ENCODE measurements at places on chromosomes 1 and 21.

DNA sequence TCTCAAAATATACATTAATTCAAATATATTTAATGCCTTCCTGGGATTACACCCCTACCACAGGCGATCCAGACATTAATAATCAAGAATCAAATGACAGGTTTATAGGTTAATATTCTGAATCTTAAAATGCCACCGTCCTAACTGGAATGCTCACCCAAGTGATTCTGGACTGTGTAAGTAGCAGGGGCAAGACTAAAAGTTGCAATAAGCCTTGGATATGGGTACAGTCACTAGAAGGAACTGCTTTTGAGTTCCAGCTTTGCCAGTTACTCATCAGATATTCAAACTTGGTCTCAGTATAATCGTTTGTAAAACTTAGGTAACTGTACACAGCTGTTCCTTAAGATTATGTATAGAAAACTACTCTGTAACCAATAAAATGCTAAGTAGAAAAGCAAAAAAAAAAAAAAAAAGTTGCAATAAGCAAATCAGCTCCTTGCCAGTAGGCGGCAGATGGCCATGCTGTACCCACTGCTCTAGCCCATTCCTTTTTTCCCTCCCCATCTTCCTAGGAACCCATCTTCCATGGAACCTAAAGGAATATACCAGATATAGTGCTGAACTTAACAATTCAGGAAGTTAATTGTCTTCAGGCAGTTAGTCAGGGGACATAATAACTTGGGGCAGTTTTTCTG, 10.5 kb downstream of the RO60 start:
- DNase-seq: no peak

DNA sequence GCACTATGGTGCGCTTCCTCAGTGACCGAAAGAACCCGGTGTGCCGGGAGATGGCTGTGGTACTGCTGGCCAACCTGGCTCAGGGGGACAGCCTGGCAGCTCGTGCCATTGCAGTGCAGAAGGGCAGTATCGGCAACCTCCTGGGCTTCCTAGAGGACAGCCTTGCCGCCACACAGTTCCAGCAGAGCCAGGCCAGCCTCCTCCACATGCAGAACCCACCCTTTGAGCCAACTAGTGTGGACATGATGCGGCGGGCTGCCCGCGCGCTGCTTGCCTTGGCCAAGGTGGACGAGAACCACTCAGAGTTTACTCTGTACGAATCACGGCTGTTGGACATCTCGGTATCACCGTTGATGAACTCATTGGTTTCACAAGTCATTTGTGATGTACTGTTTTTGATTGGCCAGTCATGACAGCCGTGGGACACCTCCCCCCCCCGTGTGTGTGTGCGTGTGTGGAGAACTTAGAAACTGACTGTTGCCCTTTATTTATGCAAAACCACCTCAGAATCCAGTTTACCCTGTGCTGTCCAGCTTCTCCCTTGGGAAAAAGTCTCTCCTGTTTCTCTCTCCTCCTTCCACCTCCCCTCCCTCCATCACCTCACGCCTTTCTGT, 7.3 kb upstream of the PIGV start:
- DNase-seq: no peak

GRCh38 chr1:6596886-6597776, 5.5 kb downstream of the KLHL21 start:
- no peak for DNase-seq

DNA sequence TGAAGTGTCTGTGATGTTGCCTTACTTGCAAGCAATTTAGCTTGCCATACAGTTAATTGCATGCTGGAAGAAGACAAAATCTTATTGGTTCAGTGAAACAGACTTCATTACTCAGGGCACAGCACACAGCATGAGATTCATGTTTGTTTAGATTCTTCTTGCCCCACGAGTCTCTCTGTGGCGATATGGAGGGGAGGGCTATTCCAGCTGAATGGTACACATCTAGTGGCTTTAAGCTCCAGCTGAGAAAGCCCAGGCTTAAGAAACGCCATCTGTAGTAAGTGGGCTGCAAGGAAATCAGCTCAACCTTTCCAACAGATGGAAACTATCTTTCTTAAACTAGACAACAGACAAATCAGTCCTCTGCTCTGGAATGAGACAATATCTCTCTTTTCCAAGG, 1022.0 kb downstream of the NCAM2 start:
- no peak for DNase-seq

DNA sequence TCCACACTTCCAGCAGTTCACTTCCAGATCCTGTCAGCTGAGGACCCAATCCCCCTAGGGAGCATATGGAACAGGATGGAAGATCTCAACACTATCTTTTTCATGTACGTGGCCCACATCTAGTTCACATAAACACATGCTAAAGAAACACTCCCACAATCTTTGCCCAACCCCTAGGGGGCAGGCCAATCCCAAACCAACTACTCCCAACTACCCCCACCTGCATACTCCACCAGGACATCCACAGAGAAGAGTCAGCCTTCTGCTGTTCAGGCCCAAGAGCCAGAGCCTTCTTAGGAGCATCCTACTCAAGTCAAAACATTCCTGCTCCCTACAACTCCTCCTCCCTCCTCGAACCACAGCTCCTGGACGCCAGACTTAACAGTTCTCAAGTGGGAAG, 5.6 kb upstream of the SLC5A9 start:
- DNase-seq: no peak

DNA sequence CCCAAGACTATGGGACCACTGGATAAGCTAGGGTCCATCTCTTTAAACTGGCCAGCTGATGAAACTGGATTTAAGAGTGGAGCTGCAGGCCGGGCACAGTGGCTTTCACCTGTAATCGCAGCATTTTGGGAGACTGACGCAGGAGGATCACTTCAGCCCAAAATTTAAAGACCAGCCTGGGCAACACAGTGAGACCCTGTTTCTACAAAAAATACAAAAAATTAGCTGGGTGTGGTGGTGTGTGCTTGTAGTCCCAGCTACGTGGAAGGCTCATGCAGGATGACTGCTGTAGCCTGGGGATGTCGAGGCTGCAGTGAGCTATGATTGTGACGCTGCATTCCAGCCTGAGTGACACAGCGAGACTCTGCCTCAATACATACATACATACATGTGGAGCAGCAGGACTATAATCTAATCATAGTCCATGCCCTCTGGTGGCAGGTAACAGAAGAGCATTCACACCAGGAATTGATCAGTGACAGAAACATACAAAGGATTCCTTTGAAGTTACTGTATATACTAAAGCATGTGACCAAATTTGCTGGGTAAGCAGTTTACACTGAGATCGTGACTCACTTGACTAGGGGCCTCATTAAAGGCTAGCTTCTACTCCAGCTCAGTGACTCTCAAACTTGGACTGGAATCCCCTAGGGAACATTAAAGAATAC, 101.5 kb upstream of the SLFNL1 start:
- peak; percentile 63 for DNase-seq

GRCh38 chr1:227731696-227732585, 3.2 kb downstream of the JMJD4 start:
- no peak for DNase-seq

DNA sequence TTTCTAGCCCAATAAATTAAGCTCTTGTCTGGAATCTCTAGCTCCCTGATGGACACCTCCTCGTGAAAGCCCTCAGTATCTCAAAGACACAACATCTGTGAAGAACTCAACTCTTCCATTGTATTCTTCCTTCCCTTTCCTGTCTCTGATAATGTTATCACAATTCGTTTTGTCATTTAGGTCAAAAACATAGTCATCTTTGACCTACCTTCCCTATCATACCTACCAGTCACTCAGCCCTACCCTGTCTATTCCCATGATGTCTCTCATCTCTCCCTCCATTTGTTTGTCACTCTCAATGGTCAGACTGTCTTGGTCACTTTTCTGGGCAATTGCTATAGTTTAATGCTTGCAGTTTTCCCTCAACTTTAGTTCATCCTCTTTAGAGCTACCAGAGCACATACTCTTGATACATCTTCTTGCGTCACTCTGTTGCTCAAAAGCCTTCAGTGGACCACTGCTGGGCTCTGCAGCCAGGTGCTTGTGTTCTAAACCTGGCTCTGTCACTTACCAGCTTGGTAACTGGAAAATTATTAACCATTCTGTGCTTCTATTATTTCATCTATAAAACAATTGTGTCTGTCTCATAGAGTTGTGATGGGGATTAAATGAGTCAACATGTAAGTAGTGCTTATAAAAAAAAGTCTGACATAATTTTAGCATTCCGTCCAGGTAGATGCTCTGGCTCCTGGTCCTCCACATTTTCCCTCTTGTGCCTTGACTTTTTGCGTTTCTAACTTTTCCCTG, 39.6 kb downstream of the DDR2 start:
- no peak for DNase-seq

GRCh38 chr1:114854693-114855320, at the start of gene SYCP1:
Gene SYCP1, plus strand, starts transcription at chr1:114854863. Its CDS starts 602 bp downstream, at chr1:114855465.
- peak; percentile 7 for DNase-seq

DNA sequence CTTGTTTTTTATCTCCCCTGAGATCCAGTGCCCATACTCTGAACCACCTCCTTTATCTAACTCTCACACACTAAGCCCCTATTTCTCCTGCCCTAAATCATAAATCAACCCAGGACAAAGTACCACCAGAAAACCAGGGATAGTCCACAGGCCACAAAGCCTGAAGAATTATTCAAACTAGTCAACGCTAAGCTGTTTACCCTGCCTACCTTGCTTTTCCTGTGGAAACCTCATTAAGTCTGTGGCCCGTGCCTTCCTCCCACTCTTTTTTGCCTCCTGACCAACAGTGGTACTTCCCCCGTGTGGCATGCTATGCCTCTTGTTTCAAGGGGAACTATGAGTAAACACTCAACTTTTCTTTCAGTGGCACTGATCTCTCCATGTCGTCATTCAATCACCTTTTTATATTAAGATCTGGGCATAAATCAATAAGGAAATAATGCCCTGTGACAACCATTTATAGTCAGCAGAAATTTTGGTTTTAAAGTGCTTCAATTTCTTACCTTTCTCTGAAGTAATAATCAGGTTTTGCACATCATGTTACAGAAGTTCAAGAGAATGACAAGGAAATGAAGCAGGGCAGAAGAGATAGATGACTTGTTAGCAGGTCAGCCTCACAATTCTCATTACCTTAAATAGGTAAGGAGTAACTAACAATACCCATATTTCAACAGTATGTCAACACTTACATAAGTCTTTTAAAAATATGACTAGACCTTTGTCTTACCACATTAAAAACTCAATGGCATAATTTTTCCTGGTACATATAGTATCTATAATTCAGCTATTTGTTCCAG, 32.1 kb downstream of the EYA3 start:
- no peak for DNase-seq

DNA sequence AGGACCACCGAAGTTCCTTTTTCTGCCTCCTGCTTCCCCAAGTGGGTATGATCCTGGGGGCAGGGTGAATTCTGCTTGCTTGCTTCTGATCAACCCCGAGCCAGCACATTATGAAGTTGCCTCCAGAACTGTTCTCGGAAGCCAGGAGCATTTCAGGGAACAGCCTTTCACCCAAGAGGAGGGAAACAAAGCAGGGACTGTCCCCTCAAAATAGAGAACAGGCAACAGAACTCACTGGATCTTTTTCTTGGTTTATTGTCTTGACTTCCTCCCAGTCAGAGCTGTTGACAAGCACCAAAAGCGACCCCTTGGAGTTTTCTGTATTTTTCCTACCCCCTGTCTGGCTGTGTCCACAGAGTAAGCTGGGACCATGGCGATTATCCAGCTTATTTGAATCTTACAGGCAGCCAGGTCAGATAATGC, 258.3 kb upstream of the SGIP1 start:
- no peak for DNase-seq

DNA sequence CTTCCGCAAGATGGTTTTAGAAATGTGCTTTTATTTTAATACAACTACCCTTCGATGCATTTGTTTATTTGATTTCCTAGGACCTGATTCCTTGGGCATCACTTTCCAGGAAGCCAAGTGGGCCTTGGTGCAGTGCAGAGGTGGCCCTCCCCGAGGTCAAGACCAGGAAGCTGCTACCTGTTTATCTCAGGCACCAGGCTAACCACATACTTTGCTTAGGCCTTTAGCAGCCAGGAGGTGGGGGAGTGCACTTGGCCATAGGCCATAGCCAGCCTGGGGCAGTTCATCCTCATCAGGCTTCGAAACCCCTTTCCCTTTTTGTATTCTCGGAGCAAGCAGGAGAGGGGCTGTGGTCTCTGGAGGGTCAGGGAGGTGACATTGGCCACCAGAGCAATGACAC, 45.4 kb downstream of the SMYD2 start:
- no peak for DNase-seq

- DNase-seq: no peak
Observed at GRCh38 chr1:12167493-12168429, 970 bp downstream of the TNFRSF1B start.

- DNase-seq: peak; percentile 84
Observed at GRCh38 chr1:226110249-226111097, 48.0 kb downstream of the H3-3A start.

DNA sequence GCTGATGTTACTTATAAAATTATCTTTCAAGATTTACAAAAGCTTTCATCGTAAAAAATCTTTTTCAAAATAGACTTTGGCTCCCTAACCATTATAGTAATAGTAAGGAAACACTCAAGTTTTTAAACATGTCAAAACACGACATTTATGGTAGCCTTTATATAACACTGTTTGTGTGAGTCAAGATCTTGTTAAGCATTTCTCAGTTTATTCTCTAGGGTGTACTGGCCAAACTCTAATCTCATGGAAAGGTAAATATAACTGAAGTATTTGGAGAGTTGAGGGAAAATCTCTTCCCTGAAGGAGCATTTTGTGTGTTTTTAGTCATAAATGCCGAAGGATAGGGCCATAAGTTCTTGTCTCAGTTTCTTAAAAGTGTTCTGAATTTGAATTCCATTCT, 790.9 kb upstream of the NCAM2 start:
- DNase-seq: no peak

- DNase-seq: no peak
Observed at GRCh38 chr21:14686466-14687267, 140.6 kb upstream of the SAMSN1 start.

DNA sequence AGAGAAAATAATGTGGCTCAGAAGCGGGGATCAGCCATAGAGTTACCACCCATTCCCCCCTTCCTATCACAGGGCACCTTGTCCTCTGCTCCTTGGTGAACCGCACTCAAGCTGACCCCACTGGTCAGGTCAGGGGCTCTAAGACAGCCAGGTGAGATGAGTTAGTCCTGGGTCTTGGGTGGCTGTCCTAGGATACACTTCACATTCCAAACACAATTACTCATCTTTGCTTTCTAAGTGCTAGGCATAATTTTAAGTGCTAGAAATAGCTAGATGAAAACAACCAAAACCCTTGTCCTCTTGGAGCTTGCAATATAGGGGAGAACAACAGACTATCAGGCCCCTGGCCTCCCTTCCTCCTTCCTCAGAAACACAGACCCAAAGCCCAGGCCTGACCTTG, 7.8 kb upstream of the MUTYH start:
- peak; percentile 44 for DNase-seq

DNA sequence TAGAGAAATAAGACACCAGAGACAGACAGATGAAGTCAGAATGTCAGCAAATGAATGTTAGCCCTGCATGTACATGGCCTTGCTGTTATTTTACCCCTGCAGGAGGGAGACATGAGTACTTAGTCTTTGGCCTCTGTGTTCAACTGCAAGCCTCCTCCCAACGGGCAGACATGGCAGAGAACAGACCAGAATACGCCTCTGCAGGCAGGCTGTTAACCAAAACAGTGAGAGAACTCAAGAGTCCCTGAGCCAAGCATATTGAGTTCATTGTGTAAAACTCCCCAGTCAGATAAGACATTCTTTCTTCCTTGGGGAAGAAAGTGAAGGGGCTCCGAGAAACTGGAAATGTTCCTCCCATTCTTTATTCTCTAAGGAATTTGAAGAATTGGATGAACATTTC, 150.9 kb downstream of the PHTF1 start:
- DNase-seq: no peak

GRCh38 chr1:92934395-92935378, 26.6 kb downstream of the DIPK1A start:
- peak; percentile 63 for DNase-seq

- no peak for DNase-seq
Observed at GRCh38 chr1:21880619-21880970, 56.5 kb downstream of the HSPG2 start.

- no peak for DNase-seq
Observed at GRCh38 chr1:181767001-181767708, 283.8 kb downstream of the CACNA1E start.

All from GM03348 (cell line).